ENCODE measurements at places on chromosomes 7 and 10.

DNA sequence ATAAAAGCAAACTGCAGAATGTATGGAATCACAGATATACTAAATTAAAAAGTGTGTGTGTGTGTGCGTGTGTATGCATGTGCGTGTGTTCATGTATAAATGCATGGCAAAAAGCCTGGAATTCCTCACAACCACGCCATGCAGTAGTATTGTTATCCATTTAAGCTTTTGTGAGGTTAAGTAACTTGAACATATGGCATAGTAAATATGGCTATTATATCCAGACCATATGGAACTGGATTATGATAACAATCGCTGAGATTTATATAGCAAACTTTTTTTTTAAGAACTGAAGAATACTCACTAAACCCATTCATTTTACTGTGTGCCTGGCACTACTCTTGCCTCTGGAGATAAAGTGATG, 22.3 kb upstream of the NANOS1 start:
- DNase-seq: no peak

DNA sequence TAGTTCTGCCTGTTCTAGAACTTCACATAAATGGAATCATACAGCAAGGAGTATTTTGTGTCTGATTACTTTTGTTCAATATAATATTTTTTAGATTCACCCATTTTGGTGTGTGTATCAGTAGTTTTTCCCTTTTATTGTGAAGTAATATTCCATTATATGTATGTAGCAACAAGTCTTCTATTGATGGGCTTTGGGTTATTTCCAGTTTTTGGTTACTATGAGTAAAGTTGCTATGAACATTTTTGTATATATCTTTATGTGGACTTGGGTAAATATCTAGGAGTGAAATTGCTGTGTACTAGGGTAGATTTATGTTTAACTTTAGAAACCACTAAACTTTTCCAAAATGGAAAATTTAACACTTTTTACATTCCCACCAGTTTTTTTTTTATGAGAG, 35.7 kb downstream of the ADK start:
- no peak for DNase-seq

- no peak for DNase-seq
Measured at GRCh38 chr10:62585211-62585775, 211.1 kb downstream of the ZNF365 start.

GRCh38 chr7:116738378-116738777, 66.4 kb downstream of the MET start:
- no peak for DNase-seq

- DNase-seq: no peak
Measured at GRCh38 chr10:44186150-44186549, 198.7 kb downstream of the CXCL12 start.

DNA sequence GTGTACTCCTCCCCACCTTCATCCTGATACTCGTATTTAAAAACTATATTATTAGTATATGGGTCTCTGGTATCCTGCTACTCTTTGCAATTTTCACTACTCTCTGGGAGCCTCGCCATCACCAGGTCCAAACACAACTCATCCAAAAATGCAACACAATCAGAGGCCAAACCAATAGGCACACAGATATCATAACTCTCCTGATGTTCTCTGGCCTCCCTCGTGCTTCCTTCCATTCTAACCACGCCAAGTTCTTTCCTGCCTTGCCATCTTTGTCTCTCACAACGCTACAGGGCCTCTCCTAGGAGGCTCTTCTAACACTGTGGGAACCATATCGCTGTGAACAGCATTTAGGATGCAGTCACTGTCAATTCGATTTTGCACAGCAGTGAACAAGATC, 7.3 kb downstream of the RHEB start:
- no peak for DNase-seq

GRCh38 chr10:89633484-89633883, 11.6 kb downstream of the PANK1 start:
- DNase-seq: no peak

DNA sequence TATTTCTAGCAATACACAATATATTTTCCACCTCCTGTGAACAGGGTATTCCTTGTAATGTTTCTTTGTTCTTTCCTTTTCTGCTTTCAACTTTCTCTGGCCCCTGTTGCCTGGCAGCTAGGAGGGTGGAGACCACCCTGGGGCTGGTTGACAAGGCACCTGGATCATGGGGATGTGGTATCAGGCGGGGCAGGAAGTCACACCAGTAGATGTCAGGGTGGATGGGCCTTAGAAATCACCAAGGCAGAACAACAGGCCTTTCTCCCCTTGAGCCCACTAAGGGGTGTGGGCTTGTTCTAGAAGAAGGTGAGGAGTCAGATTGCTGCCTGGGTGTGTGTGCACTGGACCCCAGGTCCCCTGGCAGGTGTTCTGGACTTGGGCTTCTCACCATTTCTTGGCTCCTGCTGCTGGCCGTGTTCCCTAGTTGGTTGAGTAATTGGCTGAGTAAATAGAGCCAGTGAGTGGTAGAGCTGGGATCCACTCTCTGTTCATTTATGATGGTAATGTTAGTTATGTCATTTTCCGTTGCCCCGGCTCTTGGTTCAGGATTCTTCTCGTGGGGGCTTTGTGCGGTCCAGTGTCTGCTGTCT, 24.9 kb downstream of the ZNF783 start:
- no peak for DNase-seq

- no peak for DNase-seq
Measured at GRCh38 chr7:30630986-30631385, 36.3 kb downstream of the GARS1 start.

- DNase-seq: peak; percentile 57
Measured at GRCh38 chr10:86346799-86347665, 19.6 kb downstream of the GRID1 start.

DNA sequence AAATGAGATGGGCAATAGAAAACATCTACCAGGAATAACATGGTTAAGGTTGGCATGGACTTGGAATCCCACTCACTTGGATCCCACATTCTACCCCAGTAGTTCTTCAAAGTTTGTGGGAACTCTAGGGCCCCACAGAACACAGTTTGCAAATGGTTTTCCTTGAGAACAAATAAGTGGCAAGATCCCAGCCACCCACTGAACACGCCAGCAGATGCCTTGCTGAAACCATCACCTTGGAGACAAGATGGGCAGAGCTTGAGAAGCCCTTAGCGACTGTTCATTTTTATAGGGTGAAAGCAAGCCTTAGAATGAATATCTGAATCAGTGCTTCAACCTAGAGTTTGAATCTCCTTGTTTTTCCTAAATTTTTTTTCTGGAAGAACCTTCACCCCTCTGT, 349.1 kb downstream of the RPS24 start:
- DNase-seq: peak; percentile 1

GRCh38 chr10:5632446-5632845, 33.9 kb downstream of the ASB13 start:
- no peak for DNase-seq

- DNase-seq: no peak
Measured at GRCh38 chr7:142607351-142607750, 141.9 kb upstream of the PRSS1 start.

DNA sequence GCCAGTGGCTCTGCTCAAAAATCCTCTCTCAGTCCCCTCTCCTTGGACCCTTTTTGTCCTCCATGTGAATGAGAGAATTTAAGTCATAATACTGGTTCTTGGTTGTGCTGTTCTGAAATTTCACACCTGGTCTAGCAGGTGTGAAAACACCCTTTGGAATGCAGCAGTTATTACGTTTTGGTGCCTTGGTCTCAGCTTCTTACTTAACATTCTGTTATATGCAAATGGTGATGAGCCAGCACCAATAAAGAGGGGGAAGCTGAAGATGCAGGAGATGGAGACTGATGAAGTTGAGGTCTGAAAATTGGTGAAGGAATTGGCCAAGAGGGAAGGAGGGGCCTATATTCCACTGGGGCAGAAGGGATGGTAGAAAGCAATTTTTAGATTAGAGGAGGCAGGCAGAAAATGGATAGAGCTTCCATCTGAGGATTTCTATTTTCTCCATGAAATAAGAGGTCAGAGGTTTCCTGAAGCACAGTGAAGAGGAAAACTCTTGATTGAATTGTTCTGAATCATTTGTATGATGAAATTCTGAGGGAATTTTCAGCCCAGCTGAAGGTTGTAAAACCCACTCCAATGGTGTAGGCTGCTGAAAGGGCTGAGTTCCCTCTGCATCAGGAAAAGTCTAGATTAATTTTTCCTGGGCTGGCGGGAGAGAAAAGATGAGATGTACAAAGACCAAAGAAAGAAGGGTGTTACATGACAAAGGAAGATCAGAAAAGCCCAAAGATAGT, 94.0 kb upstream of the FAM180A start:
- no peak for DNase-seq

GRCh38 chr10:69577268-69578232, 4.3 kb upstream of the NEUROG3 start:
- no peak for DNase-seq

- DNase-seq: no peak
Measured at GRCh38 chr7:101736084-101736483, 81.3 kb upstream of the CUX1 start.

DNA sequence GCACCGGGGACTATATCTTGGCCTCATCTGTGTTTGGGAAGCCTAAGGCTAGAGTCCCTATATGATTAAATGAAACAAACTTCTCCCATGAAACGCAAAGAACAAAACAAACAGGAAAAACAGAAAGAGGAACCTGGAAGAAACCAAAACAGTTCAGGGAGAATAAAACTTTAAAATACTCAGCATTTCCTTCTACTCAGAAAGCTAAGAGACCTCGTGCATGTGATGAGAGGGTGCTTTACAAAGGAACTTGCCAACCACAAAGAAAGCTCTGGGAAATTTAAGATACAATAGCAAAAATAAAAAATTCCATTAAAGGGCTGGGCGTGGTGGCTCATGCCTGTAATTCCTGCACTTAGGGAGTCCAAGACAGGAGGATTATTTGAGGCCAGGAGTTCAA, 6.9 kb downstream of the PILRA start:
- DNase-seq: no peak

- no peak for DNase-seq
Measured at GRCh38 chr7:50400114-50400513, 50.0 kb downstream of the FIGNL1 start.

DNA sequence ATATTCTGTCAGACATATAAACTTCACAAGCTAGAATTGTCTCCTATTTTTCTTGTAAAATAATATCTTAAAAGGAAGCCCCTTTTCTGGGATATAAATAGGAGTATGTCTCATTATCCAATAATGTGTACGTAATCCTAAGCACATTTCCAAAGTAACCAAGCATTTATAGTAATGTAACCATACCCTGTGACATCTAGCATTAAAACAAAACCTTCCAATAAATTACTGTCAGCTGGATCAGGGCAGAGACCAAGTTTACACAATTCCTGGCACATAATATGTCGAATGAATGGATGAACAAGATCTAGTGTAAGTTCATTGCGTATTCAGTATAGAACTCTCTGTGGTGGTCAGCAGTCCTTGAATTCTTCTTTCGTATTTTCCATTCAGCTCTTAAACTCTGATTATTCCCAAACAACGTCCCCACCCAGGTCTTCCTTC, 14.3 kb downstream of the CPED1 start:
- DNase-seq: no peak

GRCh38 chr7:139741789-139742344, 35.9 kb downstream of the HIPK2 start:
- no peak for DNase-seq

GRCh38 chr10:70619271-70620019, 16.9 kb upstream of the PRF1 start:
- no peak for DNase-seq

DNA sequence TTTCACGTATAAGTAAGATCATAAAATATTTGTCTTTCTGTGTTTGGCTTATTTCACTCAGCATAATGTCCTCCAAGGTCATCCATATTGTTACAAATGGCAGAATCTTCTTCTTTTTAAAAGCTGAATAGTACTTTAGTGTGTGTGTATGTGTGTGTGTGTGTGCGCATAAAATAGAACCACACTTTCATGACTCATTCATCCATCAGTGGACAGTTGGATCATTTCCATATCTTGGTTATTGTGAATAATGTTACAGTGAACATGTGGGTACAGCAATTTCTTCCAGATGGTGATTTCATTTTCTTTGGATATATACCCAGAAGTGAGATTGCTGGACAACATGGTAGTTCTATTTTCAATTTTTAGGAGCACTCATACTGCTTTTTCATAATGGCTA, 622.4 kb downstream of the NRG3 start:
- DNase-seq: no peak

DNA sequence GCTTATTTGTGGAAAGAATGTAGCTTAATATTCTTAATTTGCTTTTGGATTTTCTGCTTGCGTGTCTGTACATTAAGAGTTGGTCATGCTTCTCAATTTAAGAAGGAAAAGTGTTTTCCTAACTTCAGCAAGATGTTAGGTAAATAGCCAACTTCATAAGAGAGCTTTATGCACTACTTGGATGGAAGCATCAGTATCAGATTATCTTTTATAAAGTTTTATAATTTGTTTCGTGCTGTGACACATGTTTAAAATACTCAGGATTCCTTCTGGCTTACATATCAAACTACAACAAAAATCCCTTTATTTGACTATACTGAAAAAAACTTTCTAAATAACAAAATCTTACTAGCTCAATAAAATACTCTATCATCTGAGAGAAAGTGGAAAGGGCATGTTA, 34.8 kb upstream of the AGR2 start:
- DNase-seq: no peak

GRCh38 chr10:124308811-124309210, 109.9 kb downstream of the OAT start:
- no peak for DNase-seq

- DNase-seq: no peak
Measured at GRCh38 chr7:129875745-129876411, 76.9 kb downstream of the UBE2H start.
